ENCODE measurements at places on chromosomes 1 and 21.

- no peak for DNase-seq
These were observed 615.4 kb downstream of the RWDD3 start for GRCh38 chr1:95849439-95849838.

DNA sequence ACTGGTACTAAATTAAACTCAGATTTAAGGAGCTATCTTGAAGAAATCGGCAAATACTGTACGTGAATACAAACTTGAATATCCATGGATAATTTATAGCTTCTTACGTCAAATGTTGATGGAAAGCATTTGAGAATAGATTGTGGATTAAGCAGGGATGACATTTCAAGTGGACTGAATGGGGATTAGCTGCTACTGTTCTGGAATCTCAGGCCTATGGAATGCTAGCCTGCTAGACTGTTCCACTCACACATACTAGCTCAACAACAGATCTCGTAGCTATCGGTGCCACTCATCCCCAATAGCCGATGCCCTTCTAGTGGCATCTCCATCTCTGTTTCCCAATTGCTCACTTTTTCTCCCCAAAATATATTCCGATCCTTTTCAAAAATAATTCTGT, 62.0 kb upstream of the USP25 start:
- DNase-seq = no peak

DNA sequence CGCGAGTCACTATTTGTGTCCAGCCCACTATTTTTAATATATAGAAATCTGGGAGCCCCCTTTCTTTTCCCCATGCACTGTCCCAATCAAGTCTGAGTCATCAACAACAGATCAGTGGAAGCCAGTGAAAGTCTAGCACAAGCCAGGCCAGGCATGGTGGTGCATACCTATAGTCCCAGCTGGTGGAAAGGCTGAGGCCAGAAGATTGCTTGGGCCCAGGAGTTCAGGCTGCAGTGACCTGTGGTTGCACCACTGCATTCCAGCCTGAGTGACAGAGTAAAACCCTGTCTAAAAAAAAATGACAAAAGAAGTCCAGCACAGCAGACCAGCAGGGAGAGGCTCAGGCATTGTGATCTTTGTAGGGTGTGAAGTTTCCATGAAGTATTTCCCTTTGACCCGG, 9.0 kb upstream of the RPL5 start:
- peak; percentile 26 for DNase-seq

DNA sequence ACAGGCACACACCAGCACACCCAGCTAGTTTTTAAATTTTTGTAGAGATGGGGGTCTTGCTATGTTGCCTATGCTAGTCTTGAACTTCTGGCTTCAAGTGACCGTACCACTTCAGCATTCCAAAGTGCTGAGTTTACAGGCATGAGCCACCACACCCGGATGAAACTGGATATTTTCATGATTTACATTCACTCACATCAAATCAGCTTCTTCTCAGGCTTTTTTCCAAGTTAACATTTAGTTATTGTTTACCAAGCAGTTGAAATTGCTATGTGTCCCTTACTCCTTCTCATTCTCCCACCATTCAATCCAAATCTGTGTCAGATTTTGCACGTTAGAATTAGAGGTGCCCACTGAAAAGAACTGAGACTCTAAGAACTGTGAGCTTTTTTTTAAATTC, 18.4 kb downstream of the RIT1 start:
- DNase-seq = peak; percentile 83

DNA sequence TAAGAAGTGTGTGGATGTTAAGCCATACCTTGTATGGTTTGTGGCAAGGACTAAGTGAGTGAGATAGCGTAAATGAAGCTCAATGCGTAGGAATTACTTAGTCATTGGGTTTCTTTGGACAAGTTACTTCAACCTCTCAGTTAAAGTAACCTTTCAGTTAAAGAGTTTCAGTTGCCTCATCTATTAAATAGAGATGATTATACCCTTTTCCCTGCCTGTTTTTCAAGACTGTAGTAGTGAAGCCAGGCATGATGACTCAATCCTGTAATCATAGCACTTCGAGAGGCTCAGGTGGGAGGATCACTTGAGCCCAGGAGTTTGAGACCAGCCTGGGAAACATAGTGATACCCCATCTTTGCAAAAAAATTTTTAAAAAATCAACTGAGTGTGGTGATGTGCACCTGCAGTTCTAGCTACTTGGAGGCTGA, 6.3 kb downstream of the ZMPSTE24 start:
- DNase-seq = no peak

GRCh38 chr1:191953526-191953925, 204.7 kb upstream of the RGS18 start:
- DNase-seq = peak; percentile 1

- DNase-seq = no peak
These were observed 75.7 kb downstream of the AJAP1 start for GRCh38 chr1:4730078-4730477.

GRCh38 chr1:54358503-54359168, 47.6 kb downstream of the SSBP3 start:
- no peak for DNase-seq

- no peak for DNase-seq
These were observed 26.1 kb upstream of the KCNE2 start for GRCh38 chr21:34337741-34338140.
